ENCODE measurements at places on chromosomes 5 and 9. TPM values are rescaled to one million over a fixed set of nuclear protein-coding genes. Genes with fewer than 3 reads are reported as not detected.

DNA sequence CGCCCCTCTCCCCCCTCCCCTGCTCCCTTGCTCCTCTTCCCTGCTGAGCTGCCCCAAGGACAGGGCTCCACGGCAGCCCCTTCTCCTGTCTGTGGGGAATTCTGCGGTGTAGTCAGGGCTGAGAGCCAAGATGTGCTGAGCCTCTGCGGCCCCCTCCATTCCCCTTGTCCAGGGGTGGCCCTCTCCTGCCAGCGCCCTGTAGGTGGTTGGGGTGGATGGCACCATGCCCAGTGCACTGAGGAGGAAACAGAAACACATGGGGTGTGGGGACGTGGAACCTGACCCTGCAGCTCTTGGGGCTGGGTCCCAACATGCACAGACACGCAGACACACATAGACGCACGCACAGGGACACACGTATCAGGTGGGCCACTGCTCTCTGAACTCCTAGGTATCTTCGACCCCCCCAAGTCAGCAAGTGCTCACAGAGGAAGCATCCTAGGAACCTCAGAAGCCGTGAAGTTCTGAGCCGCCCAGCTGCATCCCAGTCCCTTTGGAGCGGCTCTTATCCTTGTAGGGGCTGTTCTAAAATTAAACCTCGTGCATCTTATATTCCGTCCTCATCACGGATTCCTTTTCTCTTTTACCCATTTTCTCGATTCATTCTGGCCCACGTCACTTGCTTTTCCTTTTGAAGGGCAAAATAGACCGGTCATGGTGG, 64.8 kb downstream of the HMCN2 start:
- DNase-seq, result no peak

DNA sequence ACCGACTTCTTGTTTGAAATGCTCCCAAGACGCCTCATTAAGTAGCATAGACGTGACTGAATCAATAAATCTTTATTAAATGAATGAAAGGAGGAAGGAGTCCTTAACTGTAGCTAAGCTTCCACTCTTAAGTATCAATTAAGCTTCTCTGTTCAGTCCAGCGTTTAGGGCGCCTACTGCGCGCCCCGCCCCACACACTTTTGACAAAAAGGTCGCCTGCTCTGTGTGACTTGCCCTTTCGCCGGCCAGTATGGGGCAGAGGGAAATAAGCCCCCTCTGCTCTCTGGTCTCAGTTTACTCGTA, 662 bp upstream of the DOLPP1 start:
- no peak for DNase-seq

GRCh38 chr5:126988021-126988569, 42.3 kb downstream of the MARCHF3 start:
- no peak for DNase-seq

DNA sequence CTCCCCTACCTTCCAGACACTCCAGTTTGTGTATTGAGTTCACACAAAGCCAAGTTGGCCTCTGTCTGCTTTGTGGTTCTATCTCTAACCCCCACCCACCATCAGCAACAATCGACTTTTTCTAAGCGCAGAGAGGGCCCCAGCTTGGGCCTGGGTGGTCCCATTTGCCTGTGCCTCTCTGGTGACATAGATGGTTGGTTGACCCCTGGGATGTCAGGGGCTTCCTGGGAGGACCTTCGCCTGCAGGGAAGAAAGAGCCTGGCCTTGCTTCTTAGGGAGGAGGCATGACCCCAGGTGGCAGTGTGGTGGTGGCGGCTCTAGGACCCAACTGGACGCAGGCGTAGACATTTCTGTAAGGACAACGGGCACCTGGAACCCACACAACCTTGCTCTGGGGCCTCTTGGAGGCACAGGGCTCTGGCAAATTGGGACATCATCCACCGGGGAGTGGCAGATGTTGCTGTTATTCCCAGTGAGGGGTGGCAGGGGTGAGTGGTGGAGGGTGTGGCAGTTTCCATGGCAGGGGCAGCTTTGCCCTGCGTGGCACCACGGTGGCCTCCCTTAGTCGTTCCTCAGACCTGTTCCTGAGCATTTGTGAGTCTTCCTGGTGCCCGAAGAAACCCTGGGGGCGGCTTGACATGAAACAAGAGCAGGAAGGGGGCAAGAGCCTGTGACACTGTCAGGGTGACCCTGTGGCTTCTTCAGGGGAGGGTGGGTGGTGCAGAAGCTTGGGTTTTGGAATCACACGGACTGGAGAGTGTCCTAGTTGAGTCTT, 171.0 kb upstream of the IER5L start:
- no peak for DNase-seq

TPPP gene
- 6.2 TPM for polyA plus RNA-seq

IL4 gene
- 0.09 TPM for polyA plus RNA-seq

PHF24 gene
- 0.13 TPM for polyA plus RNA-seq

PCDHA1 gene
- not detected for polyA plus RNA-seq

NUTM2G gene
- 0.31 TPM for polyA plus RNA-seq

OLFM1 gene
- 7.3 TPM for polyA plus RNA-seq

GRIA1 gene
- 4.3 TPM for polyA plus RNA-seq
